Stromal cell of bone marrow (primary cell): ENCODE measurements at places on chromosomes 7 and 10.

- DNase-seq, result no peak
These were observed 25.9 kb downstream of the TIMM23 start for GRCh38 chr10:45997994-45998763.

GRCh38 chr10:10826125-10826524, 191.5 kb upstream of the CELF2 start:
- peak; percentile 63 for DNase-seq

DNA sequence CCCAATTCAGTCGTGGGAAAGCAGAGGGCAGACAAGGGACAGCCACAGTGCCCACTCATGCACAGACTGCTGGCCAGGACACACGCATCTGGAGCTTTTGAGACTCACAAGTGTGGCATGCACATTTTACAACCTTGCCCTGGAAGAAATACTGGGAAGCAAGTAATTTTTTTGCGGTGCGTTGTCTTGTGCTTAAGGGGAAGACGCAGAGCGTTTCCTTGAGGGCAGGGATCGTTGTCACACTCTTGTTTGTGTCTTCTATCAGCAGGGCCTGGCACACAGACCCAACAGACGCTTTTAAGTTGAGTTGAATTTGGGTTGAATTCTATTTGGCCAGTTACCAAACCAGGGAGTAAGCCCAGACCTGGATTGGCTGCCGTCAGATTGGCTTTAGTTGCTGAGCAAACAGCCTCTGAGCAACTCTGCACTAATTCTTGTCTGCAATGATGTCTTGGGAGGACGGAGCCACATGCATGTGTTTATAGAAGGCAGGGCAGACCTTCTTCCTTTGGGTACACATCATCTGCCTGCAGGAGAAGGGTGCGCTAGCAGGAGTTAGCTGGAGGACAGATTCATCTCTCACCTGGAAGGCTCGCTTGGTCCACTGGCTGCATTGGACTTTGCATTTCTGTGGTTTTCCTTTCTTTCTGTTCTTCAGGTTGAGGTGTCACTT, 38.4 kb downstream of the IL2RA start:
- no peak for DNase-seq

GRCh38 chr10:5665373-5666007, 905 bp downstream of the ASB13 start:
- DNase-seq, result no peak

- DNase-seq, result peak; percentile 9
These were observed 299.1 kb downstream of the LHFPL3 start for GRCh38 chr7:104627516-104627915.

DNA sequence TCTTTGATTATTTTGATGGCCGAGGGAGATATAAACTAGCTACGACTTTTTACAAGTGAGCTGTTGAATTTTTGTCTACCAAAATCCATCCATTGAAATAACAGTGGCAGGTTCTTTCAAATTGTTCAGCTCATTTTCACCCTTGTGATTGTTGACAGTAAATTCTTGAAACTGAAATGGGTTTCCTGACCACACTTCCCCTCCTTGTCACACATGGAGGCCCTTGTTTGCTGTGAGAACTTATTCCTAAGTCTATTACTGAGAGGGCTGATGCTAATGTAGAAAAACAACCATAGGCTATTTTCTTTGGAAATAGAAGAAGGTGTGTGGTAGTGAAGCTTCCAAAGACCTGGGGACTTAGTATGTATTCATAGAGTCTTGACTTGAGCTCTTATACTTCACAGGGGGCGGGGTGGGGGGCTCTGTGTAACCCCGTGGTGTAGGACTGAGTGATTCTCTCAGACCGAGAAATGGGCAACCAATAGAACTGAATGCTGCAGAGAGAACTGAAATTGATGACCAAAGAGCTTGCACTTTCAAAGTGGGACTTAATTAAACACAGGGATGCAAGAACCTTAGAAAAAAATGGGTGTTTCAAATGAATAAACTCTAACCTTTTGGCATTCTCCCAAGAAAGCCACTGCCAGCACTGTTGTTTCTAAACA, 718.9 kb downstream of the CCSER2 start:
- no peak for DNase-seq

DNA sequence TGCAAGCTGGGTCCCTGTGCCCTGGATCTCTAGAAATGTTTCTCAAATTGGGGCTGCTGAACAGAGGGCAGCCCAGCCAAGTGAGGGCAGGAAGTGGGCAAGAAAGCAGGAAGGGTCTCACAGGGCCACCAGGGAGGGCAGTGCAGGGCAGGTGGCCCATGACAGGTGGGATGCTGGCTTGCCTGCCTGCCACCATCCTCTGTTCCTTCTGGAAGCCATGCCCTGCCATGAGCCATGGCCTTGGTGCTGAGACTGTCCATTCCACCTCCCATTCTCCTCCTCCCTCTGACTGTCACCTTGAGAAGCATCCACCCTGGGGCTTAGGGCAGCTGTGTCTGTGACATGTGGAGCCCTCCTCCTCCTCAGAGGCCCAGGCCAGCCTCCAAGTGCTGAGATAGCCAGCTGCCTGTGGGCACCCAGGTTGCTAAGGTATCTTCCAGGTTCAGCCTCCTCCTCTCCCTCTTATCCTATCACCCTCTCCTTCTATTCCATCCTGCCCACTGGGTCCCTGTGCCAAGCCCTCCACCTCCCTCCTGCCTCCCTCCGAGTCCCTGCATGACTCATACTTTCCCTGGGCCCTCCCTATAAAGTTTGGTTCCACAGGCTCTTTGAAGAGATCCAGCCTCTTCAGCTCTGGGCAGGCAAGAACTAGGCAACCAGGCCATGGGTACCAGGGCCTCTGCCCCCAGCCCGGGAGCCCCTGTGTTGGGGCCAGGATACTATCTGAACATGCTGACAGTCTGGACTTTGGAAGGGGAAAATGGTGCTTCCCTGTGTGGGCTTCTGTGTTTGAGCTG, 1.3 kb downstream of the VSIR start:
- peak; percentile 81 for DNase-seq

DNA sequence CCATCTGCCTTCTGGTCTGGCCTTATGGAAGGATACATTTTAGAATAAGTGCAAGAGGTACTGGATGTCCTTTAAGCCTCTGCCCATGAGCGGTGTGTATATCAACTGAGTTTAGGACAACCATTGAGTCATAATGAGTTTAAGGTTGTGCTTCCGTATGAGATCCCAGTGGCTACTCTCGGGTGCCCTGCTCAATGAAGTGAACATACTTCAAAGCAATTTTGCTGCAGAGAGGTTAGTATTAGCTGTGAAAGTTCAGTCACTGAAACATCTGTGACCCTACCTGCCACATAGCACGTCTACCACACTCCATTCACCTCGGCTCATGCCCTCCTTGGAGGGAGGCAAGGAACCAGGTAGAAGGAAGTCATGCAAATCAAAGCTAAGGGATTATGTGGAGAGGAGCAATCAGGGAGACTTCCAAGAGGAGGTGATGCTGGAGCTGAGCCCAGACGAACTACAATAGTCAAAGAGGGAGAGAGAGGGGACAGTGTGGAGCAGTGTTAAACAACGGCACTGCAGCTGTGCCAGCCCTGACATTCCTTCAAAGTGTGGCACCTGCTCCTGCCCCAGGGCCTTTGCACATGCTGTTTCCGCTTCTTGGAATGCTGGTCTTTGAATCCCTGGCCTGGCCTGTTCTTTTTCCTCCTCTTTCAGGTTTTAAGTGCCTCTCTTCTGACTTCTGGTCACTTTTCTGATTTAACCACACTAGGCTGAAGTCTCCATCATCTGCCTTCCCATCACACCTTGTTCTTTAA, 25.4 kb downstream of the BTBD16 start:
- DNase-seq, result no peak

DNA sequence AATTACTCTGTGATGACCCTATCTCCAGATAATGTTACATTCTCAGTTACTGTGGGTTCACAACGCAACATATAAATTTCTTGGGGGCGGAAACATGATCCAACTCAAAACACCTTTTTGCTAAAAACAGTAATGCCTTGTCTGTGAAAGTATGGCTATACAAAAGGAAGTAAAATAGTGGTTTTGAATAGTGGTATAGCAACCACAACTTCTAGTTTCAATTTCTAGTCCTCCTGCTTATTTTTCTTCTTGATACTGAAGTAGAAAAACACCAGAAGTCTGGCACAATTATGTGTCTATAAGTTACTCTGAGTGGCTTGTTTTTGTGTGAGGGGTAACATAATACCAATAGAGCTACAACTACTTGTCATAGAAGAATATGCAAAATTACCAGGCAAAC, 21.5 kb upstream of the ZNF800 start:
- no peak for DNase-seq

- no peak for DNase-seq
These were observed 91.6 kb upstream of the ANKRD1 start for GRCh38 chr10:91012502-91012901.

- DNase-seq, result no peak
These were observed 139.9 kb upstream of the ZNF438 start for GRCh38 chr10:31171402-31172083.

DNA sequence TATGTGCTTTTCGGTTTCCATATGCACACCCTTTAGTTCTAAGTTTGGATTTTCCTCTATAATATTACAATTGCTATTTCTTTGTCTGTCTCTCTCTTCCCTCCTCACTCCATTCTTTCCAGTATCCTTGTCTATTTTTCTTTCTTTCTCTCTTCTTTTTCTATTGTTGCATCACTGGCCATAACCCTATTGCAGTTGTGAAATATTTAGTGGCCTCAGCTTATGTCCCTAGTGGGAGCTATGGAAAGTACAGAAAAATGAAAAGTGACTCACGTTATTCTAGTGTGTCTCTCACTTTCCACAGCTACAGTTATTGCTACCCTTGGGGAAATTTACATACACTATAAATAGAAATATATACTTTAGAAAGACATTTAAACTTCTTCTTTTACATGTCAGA, 59.1 kb downstream of the CNTNAP2 start:
- peak; percentile 25 for DNase-seq

DNA sequence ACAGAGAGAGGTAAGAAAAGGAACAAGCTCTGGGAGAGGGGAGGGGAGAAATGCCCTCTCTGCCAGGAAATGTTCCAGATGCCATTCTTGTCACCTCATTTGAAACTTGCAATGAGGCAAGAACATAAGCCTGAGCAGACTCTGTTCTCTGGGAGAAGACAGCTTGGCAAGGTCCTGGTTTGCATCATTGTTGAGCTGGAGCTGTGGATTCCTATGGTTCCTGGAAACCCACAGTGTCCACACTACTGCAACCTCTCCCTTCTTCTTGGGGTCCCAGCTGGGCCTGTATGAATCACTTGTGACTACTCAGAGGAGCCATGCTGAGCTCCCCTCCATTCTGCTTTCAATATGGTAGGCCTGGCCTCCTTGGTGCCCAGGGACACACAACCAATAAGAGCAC, 60.8 kb upstream of the HECTD2 start:
- DNase-seq, result peak; percentile 85

DNA sequence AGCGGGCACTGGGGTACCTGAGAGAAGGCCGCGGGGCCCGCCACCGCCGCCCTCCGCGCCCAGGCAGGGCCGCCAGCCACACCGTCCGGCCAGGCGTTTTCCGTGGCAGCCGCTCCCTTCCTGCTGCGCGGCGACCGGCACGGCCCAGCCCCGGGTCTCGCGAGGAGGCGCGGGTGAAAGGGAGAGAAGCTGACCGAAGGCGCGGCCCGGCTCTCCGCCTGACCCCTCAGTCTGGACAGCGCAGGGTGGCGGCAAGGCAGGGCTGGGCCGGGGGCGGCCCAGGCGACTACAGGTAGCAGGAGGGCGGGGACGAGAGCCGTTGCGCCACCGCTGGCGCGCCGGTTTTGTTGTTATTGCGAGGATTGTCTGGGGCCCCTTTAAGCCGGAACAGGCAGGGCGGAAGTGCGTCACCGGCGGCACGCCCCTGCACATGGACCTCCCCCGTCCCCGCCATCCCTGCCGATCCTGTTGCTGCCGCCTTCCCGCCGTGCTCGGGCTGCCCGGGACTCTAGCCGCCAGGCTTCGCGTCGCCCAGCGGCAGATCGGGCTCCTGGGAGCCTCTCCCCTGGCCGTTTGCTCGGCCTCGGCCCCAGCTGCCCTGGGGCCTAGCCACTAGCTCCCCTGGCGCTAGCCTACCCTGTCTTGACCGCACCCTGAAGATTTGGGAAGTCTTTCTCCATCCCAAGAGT, at the start of gene HERPUD2:
Gene HERPUD2, minus strand, starts transcription at position 352 of the 689 bp plus-strand sequence. CDS start 805 bp downstream, outside the sequence.
- DNase-seq, result peak; percentile 78

DNA sequence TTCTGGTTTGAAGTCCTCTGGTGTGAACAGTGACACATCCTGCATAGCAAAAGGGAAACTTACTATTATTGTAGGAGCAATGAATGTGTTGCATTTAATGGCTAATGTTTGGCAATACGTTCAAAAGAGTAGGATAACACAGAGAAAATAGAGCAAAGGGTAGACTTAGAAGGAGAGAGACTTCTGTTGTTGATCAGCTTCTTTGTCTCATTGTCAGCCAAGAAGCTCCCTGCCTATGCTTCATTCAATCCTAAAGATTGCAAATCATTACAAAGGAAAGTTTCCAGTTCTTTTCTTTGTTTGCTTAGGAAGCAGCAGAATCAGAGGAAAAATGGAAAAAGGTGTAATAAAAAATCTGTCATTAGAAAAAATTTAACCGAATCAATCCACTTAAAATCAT, 7.9 kb upstream of the TSPAN13 start:
- no peak for DNase-seq

- DNase-seq, result no peak
These were observed 87.4 kb downstream of the FOXL3 start for GRCh38 chr7:377080-378040.

- no peak for DNase-seq
These were observed 29.7 kb downstream of the NUB1 start for GRCh38 chr7:151371266-151371665.

DNA sequence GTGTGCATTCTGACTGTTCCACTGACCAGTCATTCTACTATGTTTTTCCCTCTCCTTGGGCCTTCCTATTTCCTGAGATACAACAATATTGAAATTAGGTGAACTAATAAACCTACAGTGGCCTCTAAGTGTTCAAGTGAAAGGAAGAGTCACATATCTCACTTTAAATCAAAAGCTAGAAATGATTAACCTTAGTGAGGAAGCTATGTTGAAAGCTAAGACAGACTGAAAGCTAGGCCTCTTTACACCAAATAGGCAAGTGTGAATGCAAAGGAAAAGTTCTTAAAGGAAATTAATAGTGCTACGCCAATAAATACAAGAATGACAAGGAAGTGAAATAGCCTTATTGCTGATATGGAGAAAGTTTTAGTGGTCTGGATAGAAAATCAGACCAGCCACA, 5.7 kb upstream of the DYNC1I1 start:
- no peak for DNase-seq

DNA sequence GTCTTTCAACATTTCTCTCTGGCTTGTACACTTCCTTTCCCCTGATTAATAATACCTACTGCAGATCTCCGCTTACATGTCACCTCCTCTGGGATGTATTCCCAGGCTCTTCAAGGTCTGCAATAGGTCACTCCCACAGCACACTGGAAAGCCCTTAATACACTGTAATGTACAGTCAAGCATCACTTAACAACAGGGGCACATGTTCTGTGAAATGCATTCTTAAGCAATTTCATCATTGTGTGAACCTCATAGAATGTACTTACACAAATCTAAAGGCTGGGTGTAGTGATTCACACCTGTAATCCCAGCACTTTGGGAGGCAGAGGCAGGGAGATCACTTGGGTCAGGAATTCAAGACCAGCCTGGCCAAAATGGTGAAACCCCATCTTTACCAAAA, 1.9 kb downstream of the COX15 start:
- no peak for DNase-seq

GRCh38 chr7:143223784-143224183, 1.9 kb downstream of the TAS2R40 start:
- DNase-seq, result no peak

- DNase-seq, result no peak
These were observed 71.9 kb upstream of the CYTH3 start for GRCh38 chr7:6344278-6344677.

GRCh38 chr7:3980300-3980643, 679.2 kb downstream of the SDK1 start:
- no peak for DNase-seq

GRCh38 chr7:45590679-45591057, 16.5 kb downstream of the ADCY1 start:
- no peak for DNase-seq
